ENCODE measurements at places on chromosomes 2 and 18. TPM values are rescaled to one million over a fixed set of nuclear protein-coding genes. Genes with fewer than 3 reads are reported as not detected.

MSTN gene
- polyA plus RNA-seq = 0.55 TPM

GEN1 gene
- polyA plus RNA-seq = 0.51 TPM

ANKRD39 gene
- polyA plus RNA-seq = 26.2 TPM

MCFD2 gene
- polyA plus RNA-seq = 99.2 TPM

MC4R gene
- polyA plus RNA-seq = not detected

CCBE1 gene
- 0.18 TPM for polyA plus RNA-seq

TET3 gene
- polyA plus RNA-seq = 0.56 TPM

EVX2 gene
- polyA plus RNA-seq = not detected

NT5DC4 gene
- polyA plus RNA-seq = not detected

CCDC68 gene
- polyA plus RNA-seq = 1.3 TPM

RHOB gene
- polyA plus RNA-seq = 345 TPM

CCDC121 gene
- 1.3 TPM for polyA plus RNA-seq

RAX gene
- polyA plus RNA-seq = not detected

ANKRD12 gene
- 5.9 TPM for polyA plus RNA-seq

MAT2A gene
- polyA plus RNA-seq = 252 TPM

ANKRD30B gene
- not detected for polyA plus RNA-seq

CNGA3 gene
- 0.03 TPM for polyA plus RNA-seq

LOXHD1 gene
- polyA plus RNA-seq = not detected

PRKAG3 gene
- polyA plus RNA-seq = 60.2 TPM

APCDD1 gene
- polyA plus RNA-seq = 2.9 TPM

UGT1A4 gene
- not detected for polyA plus RNA-seq

DUSP2 gene
- 3.1 TPM for polyA plus RNA-seq

CCDC74B gene
- polyA plus RNA-seq = 0.12 TPM

DHX57 gene
- polyA plus RNA-seq = 7.7 TPM

Data from psoas muscle (tissue), 8 donors.